ENCODE measurements at places on chromosomes 3 and 15.

- DNase-seq, result no peak
Observed at GRCh38 chr15:78767331-78767951, 43.8 kb downstream of the ADAMTS7 start.

DNA sequence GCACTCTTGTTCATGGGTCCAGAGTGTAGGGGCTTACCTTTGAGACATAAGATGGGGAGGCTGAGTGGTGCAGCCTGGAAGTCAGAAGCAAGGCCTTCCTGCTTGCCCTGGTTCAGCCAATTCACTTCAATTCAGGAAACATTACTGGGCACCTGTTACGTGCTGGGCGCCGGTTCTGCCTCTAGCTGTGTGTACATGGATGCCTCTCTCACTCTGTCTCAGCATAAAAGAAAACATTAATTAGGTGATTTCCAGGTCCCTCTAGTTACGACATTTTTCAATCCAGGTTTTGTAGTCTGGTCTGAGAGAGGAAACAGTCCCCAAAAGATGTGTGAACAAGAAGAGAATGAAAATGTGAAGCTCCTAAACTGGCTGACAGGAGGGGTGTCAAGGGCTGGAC, 1.2 kb downstream of the RTP1 start:
- no peak for DNase-seq

GRCh38 chr3:121957674-121958415, 63.6 kb downstream of the SLC15A2 start:
- no peak for DNase-seq

DNA sequence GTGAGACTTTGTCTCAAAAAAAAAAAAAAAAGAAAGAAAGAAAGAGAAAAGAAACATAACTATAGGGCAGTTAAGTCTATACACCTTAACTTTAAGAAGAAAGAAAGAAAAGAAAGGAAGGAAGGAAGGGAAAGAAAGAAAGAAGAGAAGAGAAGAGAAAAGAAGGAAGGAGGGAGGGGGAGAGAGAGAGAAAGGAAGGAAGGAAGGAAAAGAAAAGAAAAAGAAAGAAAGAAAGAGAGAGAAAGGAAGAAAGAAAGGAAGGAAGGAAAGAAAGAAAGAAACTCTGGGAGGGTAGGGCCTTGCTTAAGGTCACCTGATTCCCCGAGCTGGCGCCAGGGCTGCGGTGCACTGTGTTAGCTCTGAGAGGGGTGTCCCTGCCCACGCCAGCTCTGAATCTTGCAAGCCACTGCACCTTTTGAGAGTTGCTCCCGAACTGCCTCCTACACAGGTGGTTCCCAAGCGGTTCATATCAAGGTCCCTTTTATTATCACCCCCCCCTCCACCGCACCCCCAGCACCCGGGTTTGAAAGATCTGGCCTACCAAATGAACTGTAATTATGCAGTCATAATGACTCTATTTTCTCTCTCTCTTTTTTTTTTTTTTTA, 39.2 kb upstream of the VPS8 start:
- DNase-seq, result no peak

DNA sequence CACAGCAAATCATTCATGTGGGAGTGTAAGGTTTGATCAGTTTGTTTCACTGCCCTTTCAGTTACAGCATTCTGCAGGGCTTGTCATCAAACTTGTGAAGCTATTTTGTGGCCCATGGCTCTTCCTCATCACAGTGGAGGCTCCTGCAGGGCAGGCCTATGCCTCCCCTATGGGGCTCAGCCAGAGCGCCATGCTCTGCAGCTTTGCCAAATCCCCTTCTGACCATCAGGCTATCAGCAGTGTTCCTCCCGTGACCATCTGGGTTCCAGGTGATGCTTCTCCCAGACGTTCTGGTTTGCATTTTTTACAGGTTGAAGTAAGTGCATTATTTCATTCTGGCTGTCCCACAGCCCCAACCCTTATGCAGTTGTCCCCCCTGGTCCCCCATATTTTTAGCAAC, 28.1 kb upstream of the REC114 start:
- DNase-seq, result no peak

- DNase-seq, result no peak
Observed at GRCh38 chr3:188349351-188349901, 195.5 kb downstream of the LPP start.

- DNase-seq, result no peak
Observed at GRCh38 chr3:187987924-187988323, 166.0 kb upstream of the LPP start.

GRCh38 chr15:39265261-39265660, 315.6 kb upstream of the THBS1 start:
- no peak for DNase-seq

GRCh38 chr15:42679285-42680141, 57.4 kb downstream of the CDAN1 start:
- no peak for DNase-seq

GRCh38 chr15:73004462-73004861, 47.8 kb upstream of the NEO1 start:
- DNase-seq, result no peak

Measured in stimulated activated CD8-positive, alpha-beta memory T cell treated with anti-CD3 and anti-CD28 coated beads, Interleukin-7, amount 100 ng/mL, for 1 hour (primary cell).